ENCODE measurements at places on chromosomes 2 and 18.

DNA sequence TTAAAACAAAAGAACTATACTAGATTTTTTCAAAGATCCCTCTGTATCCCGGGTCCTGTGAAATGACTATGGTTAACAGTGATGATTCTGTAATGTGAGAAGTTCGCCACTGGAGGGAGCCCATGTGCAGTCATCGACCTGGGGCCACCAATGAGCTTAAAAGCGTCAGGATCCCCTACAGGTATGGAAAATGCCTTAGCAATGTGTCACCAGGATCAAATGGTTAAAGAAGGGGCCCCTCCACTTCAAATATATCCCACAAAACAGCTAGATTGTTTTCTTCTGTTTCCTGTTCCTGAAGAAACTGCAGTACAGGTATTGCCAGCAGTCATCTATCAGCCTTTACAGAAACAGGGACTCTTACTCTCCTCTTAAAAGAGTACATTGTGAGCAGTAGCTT, 15.3 kb downstream of the CHRNA1 start:
- DNase-seq = peak; percentile 69

- DNase-seq = peak; percentile 63
Measured at GRCh38 chr2:165794536-165794928, 485 bp upstream of the GALNT3 start.

- DNase-seq = no peak
Measured at GRCh38 chr2:39385172-39385571, 51.9 kb downstream of the MAP4K3 start.

DNA sequence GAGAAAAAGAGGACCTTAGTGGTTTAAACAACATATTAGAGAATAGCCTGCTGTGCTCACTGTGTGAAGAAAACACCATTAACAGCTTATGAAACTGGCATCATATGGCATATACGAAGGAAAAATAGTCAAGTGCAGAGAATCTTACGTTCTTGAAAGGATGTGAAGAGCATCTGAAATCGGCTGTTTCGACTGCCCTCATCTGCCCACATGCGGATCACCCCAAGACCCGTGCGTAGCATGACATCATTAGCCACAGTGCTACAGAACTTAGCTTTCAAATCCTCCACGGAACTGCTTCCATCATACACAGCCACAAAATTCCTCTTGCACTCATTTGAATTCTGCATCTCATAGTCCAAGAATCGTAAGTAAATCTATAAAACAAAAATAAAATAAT, 84.3 kb downstream of the NETO1 start:
- DNase-seq = no peak

DNA sequence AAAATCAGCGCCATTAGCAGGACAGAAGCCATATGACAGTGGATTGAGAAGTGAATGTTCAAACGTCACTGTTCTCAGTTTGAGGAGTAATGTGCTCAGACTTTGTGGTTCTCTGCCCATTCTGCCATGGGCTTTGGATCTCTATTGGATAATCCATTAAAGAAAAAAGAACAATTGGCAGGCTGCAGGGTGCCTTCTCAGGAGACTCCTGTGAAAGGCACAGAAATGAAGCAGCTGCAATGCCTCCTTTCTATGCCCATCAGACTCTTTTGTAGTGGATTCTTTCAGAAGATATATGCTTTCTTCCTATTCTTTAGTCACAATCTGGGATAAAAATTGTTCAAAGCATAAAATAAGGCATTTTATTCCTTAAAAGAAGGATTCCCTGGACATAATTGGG, 506.9 kb upstream of the KLHL29 start:
- DNase-seq = no peak

DNA sequence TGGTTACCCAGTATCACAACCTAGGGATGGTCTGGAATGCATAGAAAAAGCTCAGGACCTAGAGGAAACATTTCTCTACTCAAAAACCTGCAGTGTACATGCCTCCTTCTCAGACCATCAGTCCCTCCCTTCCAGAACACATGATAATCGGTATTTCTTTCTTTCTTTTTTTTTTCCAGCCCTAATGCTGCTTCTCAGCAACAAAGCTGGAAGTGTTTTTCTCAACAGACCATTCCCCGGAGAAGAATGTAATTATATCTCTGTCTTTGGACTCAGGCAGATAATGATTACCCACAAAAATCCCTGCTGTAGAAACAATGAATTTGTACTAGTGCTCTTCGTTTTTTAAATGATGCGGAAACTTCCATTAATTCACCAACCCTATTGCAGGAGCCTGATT, 44.1 kb upstream of the NDUFV2 start:
- no peak for DNase-seq

GRCh38 chr18:37636831-37637477, 71.4 kb upstream of the CELF4 start:
- no peak for DNase-seq

- peak; percentile 67 for DNase-seq
Measured at GRCh38 chr2:156340804-156341451, 8.4 kb upstream of the NR4A2 start.

- no peak for DNase-seq
Measured at GRCh38 chr2:122236152-122236874, 480.9 kb downstream of the TSN start.

- no peak for DNase-seq
Measured at GRCh38 chr18:13613591-13614501, 112.5 kb downstream of the FAM210A start.

DNA sequence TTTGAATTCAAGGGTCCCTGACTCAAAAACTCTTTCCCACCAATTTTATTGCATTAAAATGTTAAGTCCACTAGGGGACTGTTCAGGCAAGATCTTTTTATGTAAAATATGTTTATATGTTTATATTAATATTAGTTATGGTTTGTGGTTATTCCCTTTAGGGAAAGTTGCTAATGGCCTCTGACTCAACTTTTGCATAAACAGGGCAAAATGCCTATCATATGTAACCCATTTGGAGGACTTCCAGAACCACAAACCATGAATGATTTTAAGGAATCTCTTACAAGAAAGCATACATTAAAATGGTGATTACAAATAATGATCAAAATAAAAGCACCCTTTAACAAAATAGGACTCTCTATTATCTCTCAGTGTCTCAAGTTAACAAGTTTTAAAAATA, 1484.5 kb upstream of the ZEB2 start:
- DNase-seq = no peak

DNA sequence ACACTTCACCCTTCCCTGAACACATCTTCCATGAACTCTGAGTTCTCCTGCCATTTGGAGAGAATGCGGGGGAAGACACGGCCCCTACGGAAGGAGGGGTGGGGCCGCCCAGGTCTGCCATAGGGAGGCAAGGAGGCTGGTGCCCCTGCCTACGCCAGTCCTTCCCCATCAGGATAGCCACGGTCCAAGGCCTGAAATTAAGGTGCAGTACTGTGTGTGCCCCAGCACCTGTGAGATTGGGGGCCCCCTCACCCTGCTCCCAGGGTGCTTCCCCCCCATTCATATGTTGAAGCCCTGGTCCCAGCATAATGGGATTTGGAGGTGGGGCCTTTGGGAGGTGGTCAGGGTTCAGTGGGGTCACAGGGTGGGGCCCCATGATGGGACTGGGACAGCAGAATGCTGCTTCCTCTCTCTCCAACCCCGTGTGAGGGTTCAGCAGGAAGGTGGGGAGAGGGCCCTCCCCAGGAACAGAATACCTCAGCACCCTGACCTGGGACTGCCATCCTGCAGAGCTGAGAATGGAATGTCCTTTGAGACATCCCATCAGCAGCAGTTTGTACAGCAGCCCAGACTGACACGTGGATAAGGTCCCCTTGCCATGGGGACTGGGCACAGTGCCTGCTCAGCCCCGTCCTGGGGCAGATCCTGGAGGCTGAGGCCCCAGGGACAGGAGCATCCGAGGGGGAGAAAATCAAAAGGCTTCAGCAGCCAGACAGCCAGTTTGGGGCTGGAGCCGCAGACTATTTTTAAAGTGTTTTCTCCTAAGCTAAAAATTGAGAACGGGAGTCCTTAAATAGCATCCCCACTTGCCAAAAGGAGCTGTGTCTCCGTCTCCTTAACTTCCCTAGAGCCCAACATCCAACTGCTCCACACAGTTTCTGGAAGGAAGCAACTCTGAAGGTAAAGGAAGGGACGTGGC, 105.1 kb downstream of the NDUFA10 start:
- DNase-seq = no peak

- no peak for DNase-seq
Measured at GRCh38 chr18:31596081-31596872, 4.6 kb downstream of the TTR start.

- DNase-seq = no peak
Measured at GRCh38 chr18:55224086-55224625, 264.9 kb upstream of the CCDC68 start.

- peak; percentile 91 for DNase-seq
Measured at GRCh38 chr2:45823723-45824206, 172.3 kb downstream of the PRKCE start.

DNA sequence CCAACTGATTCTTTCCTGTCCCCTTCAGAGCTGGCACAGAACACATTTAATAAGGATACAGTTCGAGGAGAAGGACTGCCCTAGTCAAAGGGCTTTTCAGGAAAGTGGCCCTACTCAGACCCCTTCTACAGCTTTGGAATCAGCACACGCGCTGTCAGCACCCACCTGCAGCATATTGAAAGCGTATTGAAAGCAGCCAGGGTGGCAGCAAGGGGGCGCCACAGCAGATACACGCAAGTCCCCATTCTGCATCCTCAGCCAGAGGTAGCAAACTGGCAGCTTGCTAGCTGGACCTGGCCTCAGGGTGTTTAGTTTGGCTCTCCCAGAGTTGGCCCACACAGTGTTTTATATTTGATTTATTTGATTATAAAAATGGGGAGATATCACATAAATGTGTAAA, 101.0 kb upstream of the NT5C1B start:
- no peak for DNase-seq

GRCh38 chr2:77479395-77479794, 42.8 kb downstream of the LRRTM4 start:
- no peak for DNase-seq

DNA sequence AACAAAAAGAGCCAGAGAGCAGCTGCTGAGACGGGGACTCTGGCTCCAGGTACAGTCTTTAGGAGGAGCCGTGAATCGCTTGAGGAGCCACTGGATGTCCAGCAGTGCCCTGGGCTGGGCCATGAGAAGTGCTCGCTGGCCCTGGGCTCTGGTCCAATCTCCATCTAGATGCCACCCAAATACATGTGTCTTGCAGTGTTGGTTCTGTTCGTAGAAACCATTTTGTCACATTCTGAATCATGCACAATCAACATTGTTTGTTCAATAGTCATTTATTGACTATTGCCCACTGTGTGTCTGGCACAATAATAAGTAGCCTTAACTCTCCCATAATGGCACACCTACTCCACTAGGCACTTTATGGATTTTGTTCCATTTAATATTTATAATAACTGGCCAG, 26.1 kb downstream of the TYMS start:
- no peak for DNase-seq

GRCh38 chr2:121429119-121429903, 101.4 kb upstream of the RNU4ATAC start:
- no peak for DNase-seq

DNA sequence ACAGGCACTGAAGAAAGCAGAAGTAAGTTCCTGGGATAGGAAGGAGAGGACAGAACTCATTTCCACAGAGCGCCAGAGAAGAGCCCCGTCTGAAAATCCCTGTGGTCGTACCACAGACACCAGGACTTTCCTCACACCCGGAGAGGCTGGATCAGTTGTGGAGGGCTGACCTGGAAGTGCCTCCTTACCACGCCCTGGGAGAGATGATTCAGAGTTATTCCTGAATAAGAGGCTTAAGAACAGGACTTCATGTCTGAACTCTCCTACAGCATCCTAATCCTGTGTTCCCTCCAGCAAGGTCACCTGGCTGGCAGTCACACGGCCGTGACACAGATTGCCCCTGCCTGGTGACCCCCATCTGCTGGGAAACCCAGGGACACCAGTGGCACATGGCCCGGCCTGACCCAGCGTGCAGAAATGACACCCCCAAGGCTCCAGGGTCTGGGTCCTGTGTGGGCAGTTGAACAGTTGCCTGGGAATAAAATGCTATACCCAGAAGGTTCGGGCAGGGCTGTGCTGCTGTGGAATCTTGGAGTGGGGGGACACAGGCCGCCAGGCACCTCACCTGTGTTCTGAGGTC, 105.9 kb downstream of the PXDN start:
- no peak for DNase-seq

- DNase-seq = no peak
Measured at GRCh38 chr2:158726911-158727592, 68.1 kb upstream of the DAPL1 start.

DNA sequence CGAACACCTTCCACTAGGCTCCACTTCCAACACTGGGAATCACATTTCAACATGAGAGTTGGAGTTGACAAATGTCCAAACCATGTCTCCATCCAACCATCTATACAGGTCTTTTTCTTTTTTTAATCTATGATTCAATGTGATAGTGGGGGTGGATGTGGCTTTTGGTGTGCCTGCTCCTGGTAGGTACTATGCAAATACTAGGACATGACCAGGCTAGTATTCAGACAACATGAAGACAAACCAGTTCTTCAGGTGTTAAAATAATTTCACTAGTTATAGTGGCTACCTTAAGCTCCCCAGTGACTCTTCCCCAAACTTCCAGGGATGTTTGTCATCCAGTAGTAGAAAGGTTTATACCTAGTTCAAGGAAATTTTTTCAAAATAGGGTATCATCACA, 387.5 kb downstream of the CDH2 start:
- no peak for DNase-seq

GRCh38 chr2:86764661-86765309, 25.9 kb downstream of the CD8A start:
- DNase-seq = no peak

GRCh38 chr2:68387408-68388350, 22.6 kb downstream of the PLEK start:
- no peak for DNase-seq

GRCh38 chr18:69408522-69408921, 7.8 kb downstream of the DOK6 start:
- DNase-seq = no peak

DNA sequence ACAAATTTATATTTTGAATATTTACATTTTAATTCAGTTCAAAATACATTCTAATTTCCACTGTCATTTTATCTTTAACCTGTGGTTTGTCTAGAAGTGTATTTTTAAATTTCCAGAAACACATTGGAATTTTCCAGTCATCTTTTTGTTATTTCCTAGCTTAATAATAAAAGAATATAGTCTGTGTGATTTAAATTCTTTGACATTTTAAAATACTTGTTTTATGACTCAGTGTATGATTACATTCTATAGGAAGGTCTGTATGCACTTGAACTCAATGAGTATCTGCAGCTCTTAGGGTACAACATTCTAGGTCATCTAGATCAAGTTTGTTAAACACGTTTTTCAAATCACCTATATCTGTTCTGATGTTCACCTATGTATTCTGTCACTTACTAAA, 88.3 kb upstream of the MBOAT2 start:
- DNase-seq = no peak

- no peak for DNase-seq
Measured at GRCh38 chr2:61575447-61575859, 37.3 kb upstream of the XPO1 start.

- DNase-seq = no peak
Measured at GRCh38 chr2:232486558-232487384, 863 bp downstream of the ECEL1 start.

GRCh38 chr18:74567822-74568221, 29.8 kb upstream of the ZNF407 start:
- no peak for DNase-seq

- no peak for DNase-seq
Measured at GRCh38 chr2:152443771-152444170, 108.8 kb downstream of the FMNL2 start.
